ENCODE measurements at places on chromosomes 5 and 9.

GRCh38 chr9:133051966-133052539 is 9.7 kb upstream of the CEL start:
- DNase-seq, result no peak

DNA sequence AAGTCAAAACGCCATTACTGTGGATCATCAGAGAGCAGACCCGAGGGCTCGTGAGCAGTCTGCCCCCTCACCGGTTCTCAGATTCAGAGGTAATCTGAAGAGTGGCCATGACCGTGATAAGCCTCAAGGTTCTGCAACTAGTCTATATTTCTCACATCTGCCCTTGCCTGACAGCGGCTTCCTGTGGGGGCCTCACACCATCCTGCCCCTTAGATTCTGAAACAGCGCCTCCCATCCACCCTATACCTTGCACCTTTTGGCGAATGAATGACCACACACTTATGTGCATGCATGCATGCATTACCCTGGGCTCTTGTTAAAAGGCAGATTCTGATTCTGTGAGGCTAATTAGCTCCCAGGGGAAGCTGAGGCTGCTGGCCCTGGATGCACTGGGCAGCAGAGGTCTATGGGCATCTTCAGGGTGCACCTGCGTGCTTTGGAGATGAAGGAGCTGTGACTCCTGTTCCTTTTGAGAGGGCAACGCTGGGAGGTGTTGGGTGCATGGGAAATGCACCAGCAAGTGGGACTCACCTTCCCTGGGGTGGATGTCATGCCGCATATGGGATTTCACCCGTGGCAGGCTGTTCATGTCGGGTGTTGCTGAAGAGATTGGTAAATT is 7.8 kb upstream of the GADD45G start:
- DNase-seq, result no peak

DNA sequence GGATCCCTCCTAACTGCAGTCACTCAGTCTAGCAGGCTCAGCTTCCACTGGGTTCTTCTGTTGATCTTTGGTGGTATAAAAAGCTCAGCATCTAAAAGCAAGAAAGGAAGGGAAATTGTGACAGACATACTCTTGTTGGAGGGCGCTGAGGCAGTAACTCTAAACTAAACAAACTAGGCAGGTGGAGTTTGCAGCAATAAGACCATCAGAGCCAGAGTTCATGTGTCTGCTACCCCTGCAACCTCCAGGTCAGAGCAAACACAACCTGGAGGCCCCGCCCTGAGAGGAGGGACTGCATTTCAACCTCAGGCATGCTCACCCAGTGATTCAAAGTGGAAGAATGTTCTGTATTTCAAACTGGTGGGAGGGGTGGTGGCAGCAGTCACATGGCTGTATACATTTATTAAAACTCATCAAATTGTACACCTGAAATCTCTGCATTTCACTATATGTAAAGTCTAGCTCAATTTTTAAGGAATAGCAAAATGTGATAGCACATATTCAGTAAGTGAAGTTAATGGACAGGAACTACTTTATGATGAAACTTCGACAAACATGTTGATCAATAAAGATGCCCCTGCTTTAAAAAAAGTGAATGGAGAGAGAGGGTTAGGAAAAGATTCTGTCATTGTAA is 7.1 kb downstream of the ACTL7A start:
- DNase-seq, result peak; percentile 43

DNA sequence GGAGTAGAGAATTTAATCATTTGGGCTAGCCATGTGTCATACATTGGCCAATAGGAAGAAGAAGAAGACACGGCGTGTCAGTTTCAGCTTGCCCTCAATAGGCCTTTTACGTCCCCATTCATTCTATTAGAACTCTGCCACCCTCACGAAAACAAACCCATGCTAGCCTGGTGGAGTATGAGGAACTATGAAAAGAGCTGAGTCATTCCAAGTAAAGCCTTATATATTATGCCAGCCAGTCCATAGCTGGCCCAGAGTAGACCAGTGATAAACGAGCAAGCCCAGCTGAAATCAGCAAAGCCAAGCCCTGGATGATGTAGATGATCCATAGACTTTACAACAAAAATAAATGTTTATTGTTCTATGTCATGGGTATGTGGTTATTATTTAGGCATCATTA is 895.1 kb downstream of the TLE1 start:
- no peak for DNase-seq

DNA sequence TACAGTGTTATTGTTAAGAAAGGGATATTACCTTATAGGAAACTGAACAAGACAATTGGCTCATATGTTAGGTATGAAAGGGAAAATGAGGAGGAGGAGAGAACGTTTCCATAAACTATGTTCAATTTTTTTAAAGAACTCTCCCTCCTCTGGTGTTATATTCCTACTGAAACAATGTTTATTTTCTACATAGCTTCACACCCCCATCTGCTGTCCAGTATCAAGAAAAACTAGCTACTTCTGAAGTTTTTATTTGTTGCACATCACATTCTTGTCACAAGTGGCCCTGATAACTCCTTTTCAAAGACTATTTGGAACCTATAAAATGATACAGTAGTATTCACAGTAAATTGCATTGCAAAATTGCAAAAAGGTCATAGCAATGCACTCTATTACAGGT is 223.4 kb upstream of the FAM174A start:
- DNase-seq, result peak; percentile 2

GRCh38 chr5:3393920-3394597 is 201.6 kb upstream of the IRX1 start:
- no peak for DNase-seq

DNA sequence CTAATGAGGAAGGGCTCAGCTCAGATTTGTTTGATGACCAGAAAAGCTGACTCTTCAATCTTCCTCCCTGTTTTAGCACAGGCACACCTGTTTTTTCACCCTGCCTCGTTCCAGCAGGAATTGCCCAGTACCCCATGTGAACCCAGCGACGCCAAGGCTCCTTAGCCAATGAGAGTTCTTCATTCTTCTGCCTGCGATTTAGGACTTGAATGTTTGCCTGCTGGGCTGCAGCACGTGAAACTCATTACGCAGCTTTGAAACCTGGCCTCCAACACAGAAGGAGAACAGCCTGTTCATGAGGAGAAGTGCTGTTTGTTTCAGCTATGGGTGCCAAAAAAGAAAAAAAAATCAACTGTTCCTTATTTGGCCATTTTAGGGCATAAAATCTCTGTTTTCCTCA is 315.5 kb downstream of the TRPM3 start:
- no peak for DNase-seq

- DNase-seq, result no peak
Measured at GRCh38 chr9:69396759-69397158, 71.7 kb downstream of the ENTREP1 start.

- no peak for DNase-seq
Measured at GRCh38 chr9:7974335-7974960, 174.9 kb upstream of the DMAC1 start.

DNA sequence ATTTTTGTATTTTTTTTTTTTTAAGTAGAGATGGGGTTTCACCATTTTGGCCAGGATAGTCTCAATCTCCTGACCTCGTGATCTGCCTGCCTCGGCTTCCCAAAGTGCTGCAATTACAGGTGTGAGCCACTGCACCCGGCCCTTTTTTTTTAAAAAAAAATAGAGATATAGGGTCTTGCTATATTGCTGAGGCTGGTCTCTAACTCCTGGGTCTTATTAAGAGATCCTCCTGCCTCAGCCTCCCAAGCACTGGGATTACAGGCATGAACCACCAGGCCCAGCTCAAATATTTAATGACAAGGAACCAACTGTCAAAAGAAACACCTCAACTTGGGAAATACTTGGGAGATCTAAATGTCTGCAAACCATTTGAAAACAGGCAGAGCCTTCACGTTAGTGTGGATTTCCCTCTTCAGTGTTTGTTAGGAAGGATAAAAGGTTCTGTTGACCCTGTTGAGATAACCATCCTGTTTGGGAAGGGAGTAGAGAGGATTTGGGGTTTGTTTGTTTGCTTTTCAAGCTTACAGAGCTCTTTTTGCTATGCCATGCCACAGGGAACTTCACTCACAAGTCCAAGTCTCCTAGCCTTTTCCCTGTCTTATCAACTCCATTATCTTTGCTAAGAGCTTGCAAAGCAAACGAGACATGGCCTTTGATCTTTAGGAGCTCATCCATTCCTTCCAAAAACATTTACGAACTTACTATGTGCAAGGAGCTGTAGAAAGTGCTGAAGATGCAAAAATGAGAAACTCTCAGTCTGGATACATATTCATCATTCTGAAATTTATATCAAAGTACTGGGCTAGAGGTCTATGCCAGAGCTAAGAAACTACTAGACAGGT is 7.5 kb downstream of the FAXDC2 start:
- DNase-seq, result no peak

- no peak for DNase-seq
Measured at GRCh38 chr5:11292648-11293356, 531.8 kb upstream of the DAP start.

DNA sequence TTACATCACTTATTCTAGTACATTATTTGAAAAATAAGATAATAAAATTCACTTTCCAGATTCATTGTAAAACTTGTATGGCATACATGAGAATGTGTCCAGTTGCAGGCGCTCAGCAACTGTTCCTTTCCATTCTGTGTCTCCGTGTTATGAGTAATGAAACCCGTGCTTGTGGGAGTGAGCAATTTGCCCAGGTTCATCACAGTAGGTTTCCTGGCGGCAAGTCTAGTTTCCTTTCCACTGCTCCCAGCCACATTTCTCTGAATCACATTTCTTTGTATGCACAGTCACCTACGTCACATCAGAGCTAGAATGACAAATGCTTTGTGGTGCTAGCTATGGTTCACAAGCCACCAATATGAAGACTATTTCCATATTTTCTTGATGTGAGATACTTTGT is 39.9 kb downstream of the MOCS2 start:
- DNase-seq, result peak; percentile 85

DNA sequence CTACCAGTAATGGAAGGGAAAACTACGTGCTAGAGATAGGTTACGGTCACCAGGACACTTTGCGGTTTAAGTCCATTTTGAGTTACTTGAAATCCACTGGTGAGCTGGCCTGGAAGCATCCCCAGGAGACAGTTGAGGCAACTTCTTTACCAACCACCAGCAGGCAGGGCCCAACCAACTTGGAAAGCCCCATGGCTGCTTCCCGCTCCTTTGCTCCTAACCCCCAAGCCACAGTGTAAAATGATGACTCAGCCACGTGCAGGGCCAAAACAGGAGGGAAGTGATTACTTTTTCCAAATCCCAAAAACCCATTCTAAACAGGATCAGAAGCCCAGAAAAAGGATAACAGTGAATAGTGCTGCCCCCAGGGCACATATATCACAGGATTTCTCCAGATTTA is 87.4 kb downstream of the PAX5 start:
- DNase-seq, result no peak

- no peak for DNase-seq
Measured at GRCh38 chr5:138686668-138687067, 66.6 kb upstream of the CTNNA1 start.

- no peak for DNase-seq
Measured at GRCh38 chr9:105128908-105129600, 115.4 kb upstream of the SLC44A1 start.

DNA sequence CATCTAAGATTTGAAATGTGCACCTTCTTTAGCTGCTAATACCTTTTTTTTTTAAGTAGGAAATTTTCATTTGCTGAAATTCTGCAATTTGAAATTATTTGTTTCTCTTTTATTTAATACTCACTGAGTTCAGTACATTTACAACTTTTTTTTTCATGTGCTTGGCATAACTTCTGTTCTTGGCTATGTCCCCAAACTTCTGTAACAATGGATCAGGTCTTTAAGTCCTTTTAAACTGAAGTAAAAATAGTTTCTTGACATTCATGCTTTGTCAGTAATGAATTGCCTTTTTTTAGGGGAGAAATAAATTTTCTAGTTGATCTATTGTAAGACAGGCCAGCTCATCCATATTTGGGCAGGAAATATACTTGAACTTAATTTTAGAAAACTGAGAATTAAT is 41.5 kb downstream of the EDIL3 start:
- no peak for DNase-seq

DNA sequence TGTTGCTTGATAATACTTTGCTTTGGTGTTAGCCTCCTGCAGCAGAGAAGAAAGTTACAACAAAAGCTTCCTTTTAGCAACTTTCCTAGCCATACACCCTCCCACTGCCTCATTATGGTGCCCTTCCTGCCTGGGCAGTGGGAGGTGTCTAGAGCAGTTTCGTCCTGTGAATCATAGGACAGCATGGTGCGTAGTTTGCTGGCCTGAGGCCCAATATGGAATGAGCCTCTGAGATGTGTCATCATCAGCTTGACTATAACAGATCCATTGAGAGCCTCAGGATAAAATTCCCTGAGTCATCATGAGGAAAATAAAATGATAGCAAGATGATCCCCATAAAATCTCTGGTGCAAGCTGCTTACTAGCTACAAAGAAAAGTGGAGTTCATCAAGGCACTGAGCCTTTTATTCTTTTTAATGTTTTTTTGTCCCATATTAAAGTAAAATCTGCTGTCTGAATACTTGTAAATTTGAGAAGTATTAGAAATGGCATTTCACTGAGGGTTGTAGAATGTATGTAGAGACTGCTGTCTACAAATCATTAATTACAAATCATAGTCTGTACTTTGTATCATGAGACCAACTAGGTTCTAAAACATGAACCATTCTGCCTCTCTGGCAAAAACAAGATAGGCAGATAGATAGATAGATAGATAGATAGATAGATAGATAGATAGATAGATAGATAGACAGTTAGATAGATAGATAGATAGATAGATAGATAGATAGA is 303.0 kb upstream of the PDE4D start:
- peak; percentile 96 for DNase-seq

DNA sequence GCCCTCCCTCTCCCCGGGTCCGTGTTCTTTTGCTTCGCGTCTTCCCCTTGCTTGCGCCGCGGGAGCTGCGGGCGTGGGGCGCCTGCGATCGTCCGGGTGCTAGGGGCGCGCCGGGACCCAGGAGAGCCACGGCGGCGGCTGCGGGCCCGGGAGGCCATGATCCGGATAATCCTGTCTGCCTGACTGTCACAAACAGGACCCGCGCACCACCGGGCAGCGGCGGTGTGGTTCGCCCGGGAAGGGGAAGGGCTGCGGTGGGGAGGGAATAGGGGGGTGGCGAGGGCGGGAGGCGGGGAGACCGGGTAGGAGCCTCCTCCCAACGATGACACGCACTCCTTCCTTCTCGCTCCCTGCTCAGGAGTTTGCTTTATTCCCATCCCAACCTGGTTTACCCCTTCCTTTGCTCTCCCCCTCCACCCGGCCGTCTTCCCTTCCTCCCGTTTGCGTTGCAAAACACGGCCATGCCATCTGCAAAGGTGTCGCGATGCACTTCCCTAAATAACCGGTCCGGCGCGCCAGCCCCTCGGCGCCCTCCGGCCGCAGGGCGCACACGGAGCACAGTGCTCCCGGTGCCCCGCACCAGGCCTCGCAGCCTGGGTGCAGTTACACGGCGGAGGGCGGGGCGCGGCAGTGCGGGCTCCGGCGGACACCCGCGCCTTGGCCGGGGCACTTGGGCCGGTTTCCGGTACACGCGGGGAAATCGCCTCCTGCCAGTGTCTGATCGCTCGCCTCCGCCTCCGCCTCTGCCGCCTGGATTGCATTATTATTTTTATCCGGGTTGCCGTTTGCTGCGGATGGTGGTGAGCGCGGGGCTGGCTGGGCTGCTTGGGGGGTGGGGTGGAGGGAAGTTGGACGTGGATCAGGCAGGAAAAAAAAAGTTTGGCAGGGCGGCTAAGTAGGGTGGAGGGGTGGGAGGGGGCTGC is 1.5 kb downstream of the SMARCA2 start:
- no peak for DNase-seq

GRCh38 chr5:60972231-60972630 is 27.2 kb downstream of the NDUFAF2 start:
- no peak for DNase-seq

Measured in HS-5 (cell line).